ENCODE measurements at places on chromosomes 5 and 9.

DNA sequence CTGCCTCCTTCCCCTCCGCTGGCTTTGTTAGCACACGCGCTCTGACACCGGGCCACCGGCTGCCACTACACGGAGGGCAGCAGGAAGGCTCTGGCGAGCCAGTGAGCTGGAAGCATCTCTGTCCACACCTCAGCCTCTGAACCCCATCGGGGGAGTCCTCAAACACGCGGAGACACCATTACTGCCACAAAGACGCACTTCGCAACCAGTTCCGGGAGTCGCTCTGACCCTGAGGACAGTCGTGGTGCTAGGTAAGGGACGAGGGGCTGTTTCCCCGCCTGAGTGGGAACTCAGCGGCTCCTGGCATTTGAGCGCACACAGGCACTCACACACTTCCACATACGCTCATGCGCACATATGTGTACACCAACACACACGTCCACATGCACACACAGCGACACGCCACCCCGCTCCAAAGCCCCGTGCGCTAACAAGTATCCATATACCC lies 160.0 kb downstream of the C9orf152 start:
- no peak for DNase-seq

- no peak for DNase-seq
These were observed 17.9 kb upstream of the ZSWIM6 start for GRCh38 chr5:61313960-61314681.

GRCh38 chr9:26782899-26783298 lies 109.7 kb downstream of the CAAP1 start:
- no peak for DNase-seq

DNA sequence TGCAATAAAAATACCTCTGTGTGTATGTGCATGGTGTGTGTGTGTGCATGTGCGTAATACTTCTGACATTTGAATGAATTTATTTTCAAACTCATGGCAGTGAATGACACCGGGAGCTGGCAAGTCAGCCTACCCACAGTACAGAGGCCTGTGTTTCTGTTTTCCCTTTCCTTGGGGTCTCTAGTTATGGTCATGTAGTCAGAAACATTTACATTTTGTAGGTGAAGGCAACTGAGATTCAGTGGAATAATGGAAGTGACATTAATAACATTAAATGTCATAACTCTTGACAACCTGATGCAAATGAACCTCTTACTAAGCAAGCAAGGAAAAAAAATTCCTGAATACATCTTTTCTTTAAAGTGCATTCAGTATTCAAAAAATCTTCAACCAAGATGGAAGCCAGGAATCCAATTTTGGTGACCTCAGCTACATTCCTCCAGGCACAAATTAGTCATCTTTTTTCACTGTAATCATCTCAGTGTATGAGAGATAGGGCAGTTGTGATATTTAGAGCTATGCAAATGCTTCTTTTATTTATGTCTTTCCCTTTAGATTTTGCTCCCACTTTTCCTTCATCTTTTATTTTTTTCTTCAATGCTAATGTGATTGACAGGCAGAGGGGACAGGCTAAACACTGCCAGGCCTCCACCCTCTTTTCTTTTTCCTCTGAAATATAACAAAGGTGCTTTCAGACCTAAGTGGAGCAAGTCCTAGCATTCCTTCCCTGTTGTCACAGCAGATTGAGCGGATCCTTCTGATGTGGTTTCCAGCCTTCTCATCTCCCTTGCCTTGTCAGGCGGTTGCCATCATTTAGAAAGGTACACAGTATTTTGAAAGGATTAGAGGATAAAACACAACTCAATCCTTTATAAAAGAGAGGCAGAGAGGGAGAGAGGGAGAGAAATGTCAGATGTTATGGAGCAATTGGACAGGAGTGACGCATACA lies 569.8 kb upstream of the ADAMTS16 start:
- DNase-seq: no peak

DNA sequence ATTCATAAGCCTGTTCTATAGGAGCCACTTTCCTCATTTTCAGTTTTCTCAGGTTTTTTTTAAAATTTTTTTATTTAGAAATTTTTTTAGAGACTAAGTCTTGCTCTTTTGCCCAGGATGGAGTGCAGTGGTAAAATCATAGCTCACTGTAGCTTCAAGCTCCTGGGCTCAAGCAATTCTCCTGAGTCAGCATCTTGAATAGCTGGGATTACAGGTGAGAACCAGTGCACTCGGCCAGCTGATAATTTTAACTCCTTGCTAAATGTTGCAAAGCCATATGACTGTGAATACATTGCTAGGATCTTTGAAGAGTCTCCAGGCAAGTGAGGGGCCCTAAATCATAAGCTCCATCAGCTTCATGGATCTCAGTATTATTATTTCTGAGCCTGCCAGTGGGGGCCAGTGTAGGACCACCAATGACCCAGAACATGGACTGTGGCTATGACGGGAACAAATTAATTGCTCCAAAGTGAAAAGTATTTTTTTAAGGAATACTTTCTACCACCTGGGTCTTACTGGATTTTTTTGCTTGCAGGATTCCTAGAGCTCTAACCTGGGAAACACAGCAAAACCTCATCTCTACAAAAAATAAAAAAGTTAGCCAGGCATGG lies 5.7 kb upstream of the GAPVD1 start:
- no peak for DNase-seq

- DNase-seq: no peak
These were observed 39.4 kb upstream of the MRPS30 start for GRCh38 chr5:44769200-44769876.

Data from NCI-H1436 (cell line).